Activated naive CD8-positive, alpha-beta T cell treated with anti-CD3 and anti-CD28 coated beads, Interleukin-2, amount 10 ng/mL, durations not matched to agents 7 days and 5 days (primary cell): ENCODE measurements at places on chromosomes 1 and 21.
A peak's percentile ranks its signal among the peaks of the same experiment; 100 is the strongest.

DNA sequence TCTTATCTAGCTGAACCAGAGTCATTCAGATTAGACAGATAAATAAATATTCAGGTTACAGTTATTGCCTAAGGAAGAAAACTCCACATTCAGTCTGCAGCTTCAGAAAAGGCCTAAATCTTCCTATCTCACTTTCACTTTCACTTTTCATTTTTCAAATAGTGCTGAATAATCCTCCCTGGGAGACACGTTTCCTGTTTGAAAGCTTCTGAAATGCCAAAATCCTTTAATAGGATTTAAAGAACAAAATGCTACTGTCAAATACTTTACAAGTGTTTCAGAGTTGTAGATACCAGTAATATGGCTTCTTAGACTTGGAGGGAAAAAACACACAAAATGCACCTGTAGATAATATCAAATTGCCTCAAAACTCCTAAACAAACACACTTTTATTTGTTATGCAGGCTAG is 3.9 kb downstream of the PSMB2 start:
- DNase-seq, result no peak

GRCh38 chr21:35585878-35586277 is 474.4 kb downstream of the SETD4 start:
- no peak for DNase-seq

- DNase-seq, result no peak
These were observed 117.4 kb upstream of the RAB3GAP2 start for GRCh38 chr1:220389634-220390033.

- DNase-seq, result no peak
These were observed 18.6 kb upstream of the GPR37L1 start for GRCh38 chr1:202104073-202104472.

- DNase-seq, result no peak
These were observed 330.0 kb downstream of the BARHL2 start for GRCh38 chr1:90386899-90387720.

- no peak for DNase-seq
These were observed 32.2 kb upstream of the ARTN start for GRCh38 chr1:43901196-43901961.

DNA sequence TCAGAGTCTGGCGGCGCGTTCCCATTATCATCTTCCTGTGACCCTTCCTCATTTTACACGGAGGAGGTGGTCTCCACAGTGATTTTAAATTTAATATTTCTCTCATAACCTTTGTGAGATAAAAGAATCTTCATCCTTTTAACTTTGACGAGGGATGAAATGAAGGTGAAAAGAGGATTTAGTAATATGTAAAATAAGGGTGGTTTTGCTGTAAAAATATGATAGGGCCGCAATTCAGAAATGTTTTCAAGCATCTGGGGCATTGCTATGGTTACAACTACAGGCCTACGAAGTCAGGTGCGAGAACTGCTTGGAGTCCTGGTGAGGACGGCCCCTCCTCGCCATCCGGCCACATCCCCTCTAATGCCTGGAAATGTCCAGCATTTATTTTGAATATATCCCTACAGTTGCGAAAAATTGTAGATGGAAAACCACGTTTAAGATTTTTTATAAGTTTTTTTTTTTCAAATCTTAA is 422 bp upstream of the RSBN1 start:
- no peak for DNase-seq

- no peak for DNase-seq
These were observed 480.6 kb downstream of the CAMTA1 start for GRCh38 chr1:7265771-7266371.

- no peak for DNase-seq
These were observed 247.9 kb downstream of the NPHP4 start for GRCh38 chr1:5744341-5744740.

GRCh38 chr1:149917571-149918144 is at the start of gene SV2A:
Gene SV2A (minus strand): TSS chr1:149917844. CDS start chr1:149913840, 4,004 bp downstream.
- peak; percentile 64 for DNase-seq

GRCh38 chr1:232676307-232676706 is 46.4 kb upstream of the SIPA1L2 start:
- DNase-seq, result no peak

GRCh38 chr1:203216274-203217138 is 13.0 kb downstream of the CHIT1 start:
- peak; percentile 43 for DNase-seq

DNA sequence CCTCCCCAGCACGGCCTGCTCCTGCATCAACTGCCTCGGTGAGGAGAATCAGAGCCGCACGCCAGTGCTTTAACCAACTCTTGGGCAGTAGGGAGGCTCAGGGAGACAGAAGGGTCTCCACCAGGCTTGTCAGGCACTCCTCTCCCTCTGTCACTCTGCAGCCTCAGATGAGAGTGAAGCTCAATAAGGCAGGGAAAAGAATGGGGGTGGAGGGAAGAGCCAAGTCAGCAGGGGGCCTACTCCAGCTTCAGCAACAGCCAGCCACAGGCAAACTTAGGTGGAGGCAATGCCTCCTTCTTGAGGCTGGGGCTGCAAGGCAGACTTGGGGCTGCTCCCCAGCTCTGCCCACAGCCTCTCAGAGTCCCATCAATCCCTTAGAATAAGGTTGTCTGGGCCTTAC is 51.8 kb upstream of the A3GALT2 start:
- DNase-seq, result no peak

DNA sequence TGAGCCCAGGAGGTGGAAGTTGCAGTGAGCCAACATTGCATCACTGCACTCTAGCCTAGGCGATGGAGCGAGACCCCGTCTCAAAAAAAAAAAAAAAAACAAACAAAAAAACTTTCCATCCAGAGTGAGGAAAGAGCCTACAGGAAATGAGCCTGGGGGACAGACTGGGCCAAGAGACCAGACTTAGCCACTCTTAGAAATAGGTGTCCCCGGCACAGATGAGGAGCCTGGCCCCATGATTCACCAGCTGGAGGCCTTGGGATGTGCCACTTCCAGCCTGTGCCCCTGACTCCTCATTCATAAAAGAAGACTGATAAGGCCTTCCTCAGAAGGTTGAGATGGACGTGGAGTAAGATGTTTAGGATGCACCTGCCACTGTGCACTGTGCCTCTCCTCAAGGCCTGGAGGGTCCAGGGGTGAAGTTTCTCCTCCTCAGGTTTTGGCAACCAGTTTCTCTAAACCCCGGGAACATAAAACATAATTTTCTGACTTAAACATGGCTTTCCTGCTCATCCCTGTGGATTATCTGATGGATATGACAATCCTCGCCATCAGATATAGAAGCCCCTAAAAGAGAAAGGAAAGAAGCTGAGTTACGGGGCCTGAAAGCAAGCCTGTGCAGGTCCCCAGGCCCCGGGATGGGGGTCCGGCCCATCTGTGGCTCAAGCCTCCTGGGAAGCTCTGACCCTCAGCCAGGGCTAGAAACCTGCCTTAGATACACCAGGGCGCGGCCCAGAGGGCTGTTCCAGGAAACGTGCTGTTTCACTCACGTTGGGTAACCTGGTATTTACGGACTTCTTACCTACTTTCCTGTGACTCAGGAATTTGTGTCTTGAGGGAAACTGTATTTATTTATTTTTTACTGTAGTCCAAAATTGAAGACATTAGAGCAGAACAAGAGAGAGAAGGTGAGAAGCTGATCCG is 26.0 kb downstream of the MX1 start:
- DNase-seq, result no peak

- DNase-seq, result no peak
These were observed 2.1 kb downstream of the CLCA1 start for GRCh38 chr1:86470859-86471258.

DNA sequence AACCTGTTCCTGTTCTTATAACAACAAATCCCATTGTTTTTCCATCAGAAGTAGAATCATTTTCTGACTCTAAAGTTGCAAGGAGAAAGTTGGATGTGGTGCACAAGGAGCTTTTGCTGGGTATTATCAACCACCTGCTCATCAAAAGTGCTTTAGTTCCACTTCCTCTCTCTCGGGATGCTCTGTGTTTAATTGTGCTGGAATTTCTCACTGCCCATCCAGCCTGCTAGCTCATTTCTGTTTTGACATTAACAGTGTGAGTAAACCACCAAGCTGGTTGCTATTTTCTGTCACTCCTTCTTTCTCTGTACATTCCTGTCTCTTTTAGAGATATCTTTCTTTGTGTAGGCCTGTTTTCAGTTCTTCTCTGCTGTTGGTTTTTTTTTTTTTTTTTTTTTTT is 6.0 kb downstream of the KDM4A start:
- no peak for DNase-seq

GRCh38 chr1:47257224-47257623 is 25.2 kb upstream of the TAL1 start:
- no peak for DNase-seq

- DNase-seq, result no peak
These were observed 43.5 kb upstream of the DPT start for GRCh38 chr1:168772428-168773060.

GRCh38 chr1:174230399-174230798 is 71.1 kb downstream of the RABGAP1L start:
- no peak for DNase-seq

- DNase-seq, result no peak
These were observed 7.5 kb upstream of the PSEN2 start for GRCh38 chr1:226862890-226863289.

GRCh38 chr1:229316166-229316565 is 26.7 kb downstream of the CCSAP start:
- DNase-seq, result no peak

DNA sequence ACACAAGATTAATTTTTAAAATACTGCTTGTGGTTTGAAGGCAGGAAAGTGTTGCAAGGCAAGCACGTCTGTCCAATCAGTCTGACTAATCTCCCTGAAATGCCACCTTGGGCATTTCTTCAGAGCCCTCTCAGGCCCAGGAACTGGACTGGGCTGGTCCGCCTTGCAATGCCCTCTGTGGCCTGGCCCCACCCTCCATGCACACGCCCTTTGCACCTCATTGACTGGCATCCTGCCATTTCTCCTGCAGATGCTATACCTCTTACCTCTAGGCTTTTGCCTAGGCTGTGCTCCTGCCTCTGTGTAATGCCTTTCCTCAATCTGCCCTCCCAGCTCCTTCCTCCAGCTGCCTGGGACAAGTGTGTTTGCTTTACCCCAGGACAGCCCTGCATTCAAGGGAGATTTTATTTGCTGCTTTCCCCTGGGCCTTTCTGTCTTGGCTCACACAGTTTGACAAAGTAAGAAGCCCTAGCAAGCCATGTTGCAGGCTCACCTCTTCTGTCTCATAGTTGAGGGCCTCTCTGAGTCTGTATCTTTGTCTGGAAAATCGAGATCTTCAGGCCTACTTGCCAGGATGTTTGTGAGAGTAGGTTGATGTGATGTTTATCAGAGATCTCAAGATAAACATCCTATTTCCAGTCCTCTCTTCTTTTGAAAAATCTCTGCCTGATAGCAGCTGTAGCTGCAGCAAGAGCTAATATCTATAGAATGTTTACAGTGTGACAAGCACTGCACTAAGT is 149.2 kb upstream of the JUN start:
- DNase-seq, result no peak
